ENCODE measurements at places on chromosomes 2 and 18.

GRCh38 chr18:47953471-47953931 lies 23.0 kb upstream of the SMAD2 start:
- no peak for DNase-seq

DNA sequence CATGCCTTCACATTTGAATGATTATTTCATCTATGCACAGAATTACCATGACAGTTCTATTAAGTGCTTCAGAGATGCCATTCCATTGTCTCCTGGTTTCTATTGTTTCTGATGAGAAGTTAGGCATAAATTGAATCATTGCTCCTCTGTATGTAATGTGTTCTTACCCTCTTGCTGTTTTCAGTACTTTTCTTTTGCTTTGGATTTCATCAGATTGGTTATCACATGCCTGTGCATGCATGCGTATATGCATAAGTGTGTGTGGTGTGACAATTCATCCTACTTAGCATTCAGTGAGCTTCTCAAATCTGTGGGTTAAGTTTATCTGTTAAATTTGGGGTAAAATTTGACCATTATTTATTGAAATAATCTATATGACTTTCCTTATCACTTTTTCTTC lies 263.3 kb upstream of the RND3 start:
- no peak for DNase-seq

DNA sequence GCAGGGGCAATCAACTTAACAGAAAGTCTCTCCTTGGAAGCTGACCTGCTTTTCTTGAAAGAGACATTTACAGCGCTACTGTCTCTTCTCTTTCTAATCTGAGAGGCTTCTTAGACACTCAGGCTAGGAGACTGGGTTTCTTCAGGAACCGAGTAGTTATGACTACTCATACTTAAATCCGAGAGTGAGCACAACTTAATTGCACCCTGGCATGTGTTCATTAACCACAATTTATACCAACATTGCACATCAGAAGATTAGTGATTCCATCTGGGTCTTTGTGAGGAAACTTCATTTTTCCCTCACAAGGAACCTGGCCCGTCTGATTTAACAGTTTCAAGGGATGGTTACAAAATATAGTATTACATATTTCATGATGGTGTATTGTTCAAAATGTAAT lies 176.9 kb downstream of the UBE2E3 start:
- DNase-seq, result no peak

GRCh38 chr2:19548116-19548515 lies 189.7 kb upstream of the OSR1 start:
- no peak for DNase-seq

DNA sequence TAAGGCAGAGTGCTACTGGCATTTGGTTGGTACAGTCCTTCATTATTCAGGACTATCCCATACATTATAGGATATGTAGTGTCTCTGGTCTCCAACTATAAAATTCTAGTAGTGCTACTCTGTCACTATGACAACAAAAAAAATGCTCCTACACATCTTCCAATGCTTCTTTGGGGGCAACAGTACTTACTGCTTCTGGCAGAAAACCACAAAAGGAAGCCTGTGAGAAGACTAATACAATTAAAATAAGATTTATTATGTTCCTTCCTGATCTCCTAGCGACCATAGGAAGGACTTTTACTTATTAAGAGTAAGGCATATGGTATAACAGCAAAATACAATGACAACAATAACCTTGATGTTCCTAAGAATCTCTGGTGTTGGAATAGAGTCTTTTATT lies 48.4 kb upstream of the CPO start:
- DNase-seq, result no peak

Data from stimulated activated CD4-positive, alpha-beta T cell treated with anti-CD3 and anti-CD28 coated beads, Interleukin-1b, Interleukin-23, amount 100 ng/mL, for 1 hour (primary cell).